ENCODE measurements at places on chromosomes 2 and 18.
A peak's percentile ranks its signal among the peaks of the same experiment; 100 is the strongest.

GRCh38 chr2:202201220-202202160 lies 36.9 kb downstream of the SUMO1 start:
- no peak for DNase-seq

DNA sequence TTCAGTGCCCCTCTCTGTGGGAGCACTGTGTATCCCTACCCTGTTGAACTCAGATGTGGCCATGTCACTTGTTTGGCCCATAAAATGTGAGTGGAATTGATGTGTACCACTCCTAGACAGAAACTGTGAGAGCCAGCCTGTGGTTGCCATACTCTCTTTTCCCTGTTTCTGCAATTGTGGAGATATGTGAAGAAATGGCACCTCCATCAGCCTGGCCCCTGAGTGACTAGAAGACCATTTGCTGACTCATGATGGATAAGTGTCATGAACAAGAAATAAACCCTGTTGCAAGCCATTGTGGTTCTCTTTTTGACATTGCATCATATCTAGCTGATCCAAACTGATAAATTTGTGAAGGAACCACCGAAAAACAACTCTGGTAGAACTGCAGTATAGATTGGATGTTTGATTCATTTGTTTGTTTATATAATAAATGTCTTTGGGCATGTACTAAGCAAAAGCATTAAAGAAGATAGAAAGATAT lies 214.5 kb upstream of the FBXO11 start:
- peak; percentile 93 for DNase-seq

DNA sequence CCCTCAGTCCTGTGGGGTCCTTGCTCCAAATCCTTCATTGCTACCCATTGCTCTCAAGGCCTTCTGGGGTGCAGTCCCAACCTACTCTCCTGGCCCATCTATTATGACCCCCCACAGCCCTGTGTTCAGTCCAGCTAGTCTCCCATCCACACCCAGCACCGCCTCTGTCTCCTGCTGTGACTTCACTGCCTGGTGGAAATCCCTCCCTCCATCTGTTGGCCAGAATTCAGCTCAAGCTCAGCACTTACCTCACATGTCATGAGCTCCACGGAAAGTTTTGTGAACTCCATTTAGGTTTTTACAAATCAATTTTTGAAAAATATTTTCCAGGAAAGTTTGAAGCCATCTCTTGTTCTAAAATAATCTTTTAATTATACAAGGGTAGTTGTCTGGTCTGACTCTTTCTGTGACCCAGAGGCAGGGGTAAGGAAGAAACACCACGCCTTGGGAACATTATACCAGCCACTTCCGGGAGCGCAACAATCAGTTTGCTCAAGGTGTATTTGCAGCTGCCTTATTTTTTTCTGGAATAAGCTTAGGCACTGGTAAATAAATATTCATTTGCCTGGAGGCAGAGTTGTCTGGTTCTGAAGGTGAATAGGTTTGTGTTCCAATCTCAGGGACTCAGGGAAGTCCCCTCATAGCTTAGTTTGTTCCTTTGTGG lies 110.8 kb downstream of the VIT start:
- DNase-seq: no peak

GRCh38 chr18:77482190-77483085 lies 232.8 kb downstream of the GALR1 start:
- no peak for DNase-seq

GRCh38 chr18:6355789-6356589 lies 58.7 kb downstream of the L3MBTL4 start:
- DNase-seq: no peak

- no peak for DNase-seq
These were observed 72.3 kb upstream of the RIOK3 start for GRCh38 chr18:23380817-23381216.

DNA sequence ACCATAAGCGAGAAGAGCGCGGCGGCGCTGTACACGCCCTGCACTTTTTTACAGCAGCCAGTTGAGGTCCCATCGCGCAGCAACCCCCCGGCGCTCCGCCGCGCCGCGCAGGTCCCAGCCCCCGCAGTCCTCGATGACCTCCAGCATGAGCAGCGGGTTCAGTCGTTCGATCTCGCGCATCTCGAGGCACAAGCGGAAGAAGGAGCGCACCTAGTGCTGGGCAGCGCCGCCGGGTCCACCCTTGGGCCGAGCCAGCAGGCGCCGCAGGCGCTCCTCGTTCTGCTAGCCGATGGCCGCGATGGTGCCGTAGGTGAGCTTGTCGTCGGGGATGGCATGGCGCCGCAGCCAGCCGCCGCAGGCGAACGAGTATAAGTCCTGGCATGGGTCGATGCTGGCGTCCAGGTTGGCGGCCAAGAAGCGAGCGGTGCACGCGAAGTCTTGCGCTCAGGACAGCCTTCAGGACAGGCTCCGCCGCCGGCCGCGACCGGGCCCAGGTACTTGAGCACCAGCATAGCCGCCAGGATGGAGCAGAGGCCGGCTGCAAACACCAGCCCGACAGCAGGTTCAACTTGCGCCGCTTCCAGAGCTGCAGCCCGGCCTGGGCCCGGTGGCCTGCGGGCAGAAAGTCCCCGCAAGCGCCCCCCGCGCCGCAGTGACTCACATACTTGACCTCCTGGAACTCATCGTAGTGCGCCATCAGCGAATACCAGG lies 8.3 kb downstream of the ALPP start:
- DNase-seq: no peak

GRCh38 chr2:6896930-6897759 lies 19.6 kb downstream of the RSAD2 start:
- no peak for DNase-seq

DNA sequence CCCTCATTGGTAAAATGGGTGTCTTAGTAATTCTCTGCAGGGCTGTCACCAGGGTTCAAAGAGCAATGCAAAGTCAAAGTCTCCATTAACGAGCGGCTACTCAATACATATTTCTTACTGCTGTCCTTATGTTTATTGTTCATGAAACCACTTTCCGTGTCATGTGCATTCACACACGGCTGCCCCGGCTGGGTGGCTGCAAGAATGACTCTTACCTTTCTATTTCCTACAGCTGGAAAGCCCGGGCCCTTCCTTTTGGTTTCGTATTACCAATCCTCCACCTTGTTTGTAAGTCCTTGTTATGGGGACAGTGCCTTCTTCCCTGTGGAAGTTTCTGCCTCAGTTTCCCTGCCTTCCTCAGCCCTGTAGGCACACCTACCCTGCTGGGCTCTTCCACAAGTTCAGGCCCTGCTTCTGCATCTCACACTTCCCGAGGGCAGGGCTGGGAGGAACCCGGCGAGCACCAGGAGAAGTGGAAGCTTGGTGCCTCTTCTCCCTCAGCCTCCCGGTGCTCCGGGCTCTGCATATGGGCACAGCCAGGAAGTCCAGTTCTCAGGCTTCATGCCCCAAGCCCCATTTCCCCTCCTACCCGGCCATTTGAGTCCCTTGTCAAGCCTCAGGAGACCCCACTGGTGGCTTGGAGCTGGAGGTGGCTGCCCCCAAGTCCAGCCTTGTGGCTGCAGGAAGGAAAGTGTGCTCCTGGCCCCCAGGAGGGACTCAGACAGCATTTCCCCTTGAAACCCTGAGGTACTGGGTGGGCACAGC lies 18.7 kb upstream of the ACKR3 start:
- DNase-seq: no peak

DNA sequence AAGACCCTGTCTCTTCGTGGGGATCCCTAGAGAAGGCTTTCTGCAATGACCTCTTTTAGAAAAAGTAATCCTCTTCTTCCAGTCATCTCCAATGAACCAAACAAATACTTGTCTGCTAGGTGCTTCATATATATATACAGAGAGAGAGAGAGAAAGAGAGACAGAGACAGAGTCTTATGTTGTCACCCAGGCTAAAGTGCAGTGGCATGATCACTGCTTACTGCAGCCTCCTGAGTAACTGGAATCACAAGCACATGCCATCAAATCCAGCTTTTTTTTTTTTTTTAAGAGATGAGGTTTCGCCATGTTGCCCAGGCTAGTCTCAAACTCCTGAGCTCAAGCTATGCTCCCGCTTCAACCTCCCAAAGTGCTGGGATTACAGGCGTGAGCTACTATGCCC lies 18.6 kb upstream of the PKDCC start:
- no peak for DNase-seq

GRCh38 chr18:55337908-55338521 lies 250.0 kb downstream of the TCF4 start:
- peak; percentile 35 for DNase-seq

DNA sequence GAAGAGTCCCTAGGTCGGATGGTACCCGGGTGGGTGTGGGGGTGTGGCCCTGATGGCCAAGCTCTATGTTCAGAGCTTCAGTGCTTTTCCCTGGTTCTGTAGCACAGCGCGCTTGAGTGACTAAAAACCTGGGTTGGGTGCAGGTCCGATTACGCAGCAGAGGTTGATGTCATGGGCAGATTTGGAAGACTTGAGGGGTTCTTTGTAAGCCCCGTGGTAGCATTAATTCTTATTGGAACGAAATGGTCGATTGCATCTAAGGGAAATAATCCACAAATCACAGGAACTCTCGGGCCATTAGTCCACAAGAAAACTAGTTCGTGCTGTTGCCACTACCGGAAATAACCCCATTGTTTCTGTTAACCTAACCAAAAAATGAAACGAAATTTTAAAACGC lies 9.0 kb downstream of the HOXD8 start:
- no peak for DNase-seq

- DNase-seq: no peak
These were observed 11.7 kb downstream of the CDH7 start for GRCh38 chr18:65762556-65762955.

- no peak for DNase-seq
These were observed 78.7 kb upstream of the ITGA4 start for GRCh38 chr2:181378491-181378890.

GRCh38 chr2:223956300-223956699 lies 963 bp upstream of the MRPL44 start:
- no peak for DNase-seq

GRCh38 chr2:121066526-121066925 lies 218.5 kb downstream of the TFCP2L1 start:
- no peak for DNase-seq

DNA sequence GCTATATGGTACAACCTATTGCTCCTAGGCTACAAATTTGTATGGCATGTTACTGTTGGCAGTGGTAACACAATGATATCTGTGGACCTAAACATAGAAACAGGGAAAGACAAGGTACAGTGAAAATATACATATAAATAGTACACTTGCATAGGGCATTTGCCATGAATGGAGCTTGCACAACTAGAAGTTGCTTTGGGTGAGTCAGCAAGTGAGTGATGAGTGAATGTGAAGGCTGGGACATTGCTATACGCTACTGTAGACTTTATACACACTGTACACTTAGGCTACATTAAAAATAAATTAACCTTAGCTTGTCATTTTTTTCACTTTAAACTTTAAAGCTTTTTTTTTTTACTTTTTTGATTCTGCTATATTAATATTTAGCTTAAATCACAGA lies 500.0 kb upstream of the SETBP1 start:
- no peak for DNase-seq

- peak; percentile 35 for DNase-seq
These were observed 59.8 kb downstream of the BMP10 start for GRCh38 chr2:68811364-68811763.

DNA sequence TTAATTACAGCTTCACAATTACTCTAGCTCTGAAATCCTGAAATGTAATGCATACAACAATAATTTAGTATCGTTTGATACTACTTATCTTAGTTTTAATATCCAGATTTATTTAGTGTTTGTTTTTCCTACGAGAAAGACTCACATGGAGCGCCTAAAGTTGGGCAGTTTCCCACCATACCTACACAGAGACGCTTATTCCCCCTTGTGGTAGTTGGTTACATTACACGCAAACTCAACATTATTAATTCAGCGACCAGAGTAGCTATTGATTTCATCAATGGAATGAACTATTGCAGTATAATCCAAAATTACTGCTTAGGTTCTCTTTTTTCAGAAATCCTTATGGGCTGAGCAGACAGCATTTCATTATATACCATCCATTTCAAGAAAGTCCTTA lies 164.0 kb upstream of the REG3G start:
- no peak for DNase-seq

DNA sequence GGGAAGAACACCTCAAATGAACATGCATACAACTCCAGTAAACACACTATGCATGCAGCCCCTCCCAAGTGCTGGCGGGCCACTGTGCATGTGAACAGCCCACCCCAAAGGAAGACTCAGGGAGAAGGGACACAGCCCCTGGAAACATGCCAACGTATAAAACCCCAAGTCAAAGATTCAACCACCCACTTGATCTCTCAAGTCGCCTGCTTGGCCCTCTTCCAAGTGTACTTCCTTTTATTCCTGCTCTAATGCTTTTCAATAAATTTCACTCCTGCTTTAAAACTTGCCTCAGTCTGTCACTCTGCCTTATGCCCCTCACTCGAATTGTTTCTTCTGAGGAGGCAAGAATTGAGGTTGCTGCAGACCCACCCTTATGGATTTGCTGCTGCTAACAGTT lies 139.1 kb downstream of the C1D start:
- DNase-seq: no peak

- DNase-seq: no peak
These were observed 301.6 kb downstream of the SLC8A1 start for GRCh38 chr2:40150266-40150665.

DNA sequence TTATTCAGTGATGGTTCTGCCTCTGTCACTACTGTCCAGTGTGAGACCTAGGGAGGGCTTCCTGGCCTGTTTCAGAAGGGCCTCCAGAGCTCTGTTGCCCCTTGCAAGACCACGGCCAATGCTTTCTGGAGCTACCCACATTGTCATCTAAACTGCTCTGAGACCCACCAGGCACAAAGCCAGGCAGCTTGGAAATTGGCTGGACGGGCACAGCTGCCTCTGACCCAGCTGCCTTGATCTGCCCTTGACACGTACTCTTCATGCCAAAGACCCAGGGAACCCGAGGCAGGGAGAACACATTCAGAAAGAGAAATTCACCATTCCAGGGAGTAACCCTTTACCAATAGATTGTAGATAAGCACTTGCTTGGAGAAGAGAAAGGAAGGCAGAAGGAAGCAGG lies 183.7 kb upstream of the SIX2 start:
- no peak for DNase-seq

DNA sequence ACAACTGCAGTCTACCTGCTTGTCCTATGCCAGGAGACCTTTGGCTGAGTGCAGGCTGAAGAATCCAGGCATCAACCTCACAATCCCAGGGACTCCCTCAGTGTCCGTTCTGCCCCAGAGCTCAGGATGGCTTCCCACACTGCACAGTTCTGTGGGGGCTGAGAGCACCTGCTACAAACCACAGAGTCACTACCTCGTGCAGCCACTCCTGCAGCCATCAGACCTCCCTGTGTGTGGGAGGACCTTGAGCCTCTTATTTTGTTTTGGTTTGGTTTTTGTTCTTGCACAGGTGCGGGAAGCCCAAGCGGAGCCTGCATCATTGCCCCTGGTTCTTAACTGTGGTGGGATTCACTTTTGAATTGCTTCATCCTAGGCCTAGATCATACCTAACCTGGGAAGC lies 31.0 kb downstream of the NAT8 start:
- no peak for DNase-seq
